ENCODE measurements at places on chromosomes 3 and 15.

DNA sequence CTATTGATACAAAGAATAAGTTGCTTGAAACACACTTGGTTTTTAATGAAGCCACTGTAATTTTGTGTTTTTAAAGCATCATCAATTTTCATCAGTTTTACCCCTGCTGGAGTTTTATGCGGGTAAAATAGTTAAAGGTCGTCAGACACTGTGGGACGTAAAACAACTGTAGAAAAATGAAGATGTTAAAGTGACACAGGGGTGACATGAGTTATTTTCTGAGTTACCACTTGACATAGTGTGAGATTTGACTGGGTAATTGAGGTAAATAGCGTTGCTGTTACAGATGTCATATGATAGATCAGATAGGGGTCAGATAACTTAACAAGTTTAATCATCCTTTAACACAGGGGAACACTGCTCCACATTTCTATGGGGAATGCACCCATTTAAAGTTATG, 297.6 kb downstream of the CHL1 start:
- no peak for DNase-seq

- DNase-seq = no peak
Measured at GRCh38 chr3:87288446-87288845, 12.1 kb upstream of the POU1F1 start.

DNA sequence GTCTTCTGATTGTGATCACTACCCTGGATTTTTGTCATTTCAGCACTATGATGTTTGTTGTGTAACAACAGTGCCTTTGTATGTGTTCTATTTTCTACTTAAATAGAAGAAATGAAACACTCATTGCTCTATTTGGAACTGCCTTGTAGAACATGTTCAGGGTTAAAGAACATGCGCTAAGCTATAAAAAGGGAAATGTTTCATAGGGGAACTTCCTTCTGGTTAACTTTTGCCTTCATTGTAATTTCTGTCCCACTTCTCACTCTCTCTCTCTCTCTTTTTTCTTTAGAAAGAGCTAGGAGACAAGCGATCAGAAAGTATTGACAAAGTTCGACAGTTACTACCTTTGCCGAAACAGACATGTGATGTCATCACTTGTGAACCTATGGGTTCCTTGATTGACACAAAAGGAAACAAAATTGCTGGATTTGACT, at the start of gene P2RY12:
Gene P2RY12, minus strand, starts transcription at position 13 of the 434 bp plus-strand sequence. CDS start 45,908 bp downstream, outside the sequence.
- DNase-seq = no peak

- no peak for DNase-seq
Measured at GRCh38 chr3:124652009-124652408, 78.2 kb upstream of the UMPS start.

DNA sequence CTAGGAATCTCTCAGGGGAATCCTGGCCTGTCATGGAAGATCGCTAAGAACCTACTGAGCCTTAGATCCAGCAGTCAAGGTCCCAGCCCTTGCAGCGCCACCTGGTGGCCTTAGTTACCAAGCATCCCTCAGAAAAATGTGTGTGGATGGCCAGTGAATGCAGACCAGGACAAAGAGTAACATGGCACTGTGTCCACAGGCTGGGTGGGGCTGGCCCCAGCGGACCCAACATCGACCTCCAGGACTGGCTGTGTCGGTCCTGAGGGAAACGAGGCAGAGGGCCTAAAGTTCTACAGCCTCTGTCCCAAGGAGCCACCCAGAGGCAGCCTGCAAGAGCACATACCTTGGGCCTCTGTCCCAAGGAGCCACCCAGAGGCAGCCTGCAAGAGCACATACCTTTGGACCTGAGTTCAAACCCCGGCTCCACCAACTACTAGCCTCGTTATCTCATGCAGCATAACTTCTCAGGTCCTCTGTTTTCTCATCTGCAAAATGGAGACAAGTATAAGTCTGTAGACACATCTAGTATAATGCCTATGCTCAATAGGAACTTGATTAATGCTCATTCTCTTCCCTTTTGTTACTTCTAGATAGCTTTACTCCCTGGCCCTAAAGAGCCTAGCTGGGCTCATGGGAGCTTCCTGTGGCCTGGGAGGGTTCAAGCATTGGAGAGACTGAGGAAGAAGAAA, 57.5 kb upstream of the HERC1 start:
- peak; percentile 78 for DNase-seq

DNA sequence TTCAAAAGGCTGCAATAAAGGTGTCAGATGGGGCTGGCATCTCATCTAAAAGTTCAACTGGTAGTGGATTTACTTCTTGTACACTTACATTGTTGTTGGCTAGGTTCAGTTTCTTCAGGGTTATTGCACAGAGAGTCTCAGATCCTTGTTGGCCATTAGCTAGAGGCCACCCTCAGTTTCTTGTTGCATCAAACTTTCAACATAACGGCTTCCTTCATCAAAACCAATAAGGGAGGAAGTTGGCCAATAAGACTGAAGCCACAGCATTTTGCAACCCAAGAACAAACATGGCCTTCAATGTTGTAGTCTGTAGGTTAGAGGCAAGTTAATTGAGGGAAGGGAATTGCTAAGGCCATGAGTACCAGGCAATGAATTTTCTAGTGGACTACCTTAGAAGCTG, 218.0 kb downstream of the ZBBX start:
- DNase-seq = no peak

GRCh38 chr3:176930942-176931341, 266.3 kb downstream of the TBL1XR1 start:
- no peak for DNase-seq

- DNase-seq = no peak
Measured at GRCh38 chr15:80791004-80791403, 11.8 kb downstream of the CEMIP start.

- DNase-seq = peak; percentile 55
Measured at GRCh38 chr3:161305095-161305991, 66.0 kb downstream of the SPTSSB start.

GRCh38 chr3:190017521-190018288, 103.0 kb downstream of the P3H2 start:
- DNase-seq = peak; percentile 84

DNA sequence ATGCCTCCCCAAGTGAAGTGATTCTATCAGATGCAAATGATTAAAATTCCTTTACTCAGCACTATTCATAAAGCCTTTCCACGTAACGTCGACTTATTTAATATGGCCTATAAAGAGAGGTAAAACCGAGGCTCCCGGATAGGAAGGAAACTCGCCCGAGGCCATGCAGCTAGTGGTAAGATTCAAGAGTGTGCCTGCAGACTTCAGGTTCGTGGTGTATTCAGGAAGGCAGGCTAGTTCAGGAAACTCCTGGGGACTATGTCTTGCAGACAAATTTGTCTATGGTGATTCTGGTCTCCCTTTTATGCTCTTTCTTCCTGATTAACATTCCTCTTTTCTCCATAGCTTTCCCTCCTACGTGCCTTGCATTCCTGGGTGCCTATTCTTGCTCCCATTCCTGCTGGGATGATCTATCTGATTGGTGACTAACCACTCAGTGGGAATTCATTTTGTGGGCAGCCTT, 150.7 kb downstream of the SST start:
- peak; percentile 52 for DNase-seq

DNA sequence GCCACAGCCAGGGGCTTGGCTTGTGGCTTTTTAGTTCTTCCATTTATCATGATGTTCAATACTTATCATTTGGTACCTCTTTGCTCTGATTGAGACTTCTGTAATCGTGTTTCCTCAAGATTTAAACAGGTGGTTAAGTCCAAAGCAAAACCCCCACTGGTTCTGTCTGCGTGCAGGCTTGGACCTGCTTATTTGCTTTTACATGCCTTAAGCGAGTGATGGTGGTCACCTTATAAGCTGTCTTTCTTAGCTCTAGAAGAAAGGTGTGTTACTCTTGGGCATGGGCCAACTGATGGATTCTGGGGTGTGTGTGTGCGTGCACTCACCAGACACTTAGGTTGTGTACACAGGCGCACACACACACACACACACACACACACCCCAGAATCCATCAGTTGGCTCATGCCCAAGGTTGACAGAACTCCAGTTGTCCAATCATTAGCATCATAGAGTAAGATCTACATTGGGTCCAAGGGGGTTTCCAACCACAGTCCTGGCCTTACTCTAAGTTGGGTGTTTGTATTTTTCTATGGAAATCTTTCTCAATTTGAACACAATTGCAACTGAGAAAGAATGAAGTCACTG, 1.2 kb downstream of the MYZAP start:
- no peak for DNase-seq

DNA sequence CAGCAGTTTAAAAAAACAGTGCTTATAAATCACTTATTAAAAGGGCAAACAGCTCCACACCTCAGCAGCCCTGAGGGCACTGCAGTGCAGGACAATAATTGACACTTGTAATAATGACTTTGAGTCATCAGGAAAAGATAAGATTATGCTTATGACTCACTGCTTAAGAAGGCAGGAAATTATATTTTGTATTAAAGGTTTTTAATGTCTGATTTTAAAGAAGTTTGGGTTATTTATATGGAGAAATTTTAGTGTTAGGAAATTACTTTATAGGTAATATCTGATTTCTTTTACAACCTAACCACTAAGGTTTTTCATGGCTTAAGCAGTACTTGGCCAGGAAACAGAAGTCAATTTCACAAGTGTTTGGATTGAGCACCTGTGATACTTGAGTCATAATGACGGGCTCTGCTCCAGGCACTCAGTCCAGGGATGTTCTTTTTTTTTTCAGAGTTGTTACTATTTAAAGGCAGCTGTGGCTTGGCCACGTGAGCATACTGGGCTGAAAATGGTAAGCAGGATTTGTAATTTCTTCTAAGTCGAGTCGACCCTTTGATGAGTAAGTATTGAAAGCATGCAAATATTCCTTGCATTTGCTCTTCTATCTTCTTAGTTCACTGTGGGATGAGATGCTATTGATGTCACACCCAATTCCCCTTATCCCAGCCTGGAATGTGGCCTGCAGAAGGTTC, 21.6 kb upstream of the SLC6A20 start:
- DNase-seq = peak; percentile 94

GRCh38 chr3:161400650-161401049, 29.3 kb upstream of the SPTSSB start:
- DNase-seq = no peak

DNA sequence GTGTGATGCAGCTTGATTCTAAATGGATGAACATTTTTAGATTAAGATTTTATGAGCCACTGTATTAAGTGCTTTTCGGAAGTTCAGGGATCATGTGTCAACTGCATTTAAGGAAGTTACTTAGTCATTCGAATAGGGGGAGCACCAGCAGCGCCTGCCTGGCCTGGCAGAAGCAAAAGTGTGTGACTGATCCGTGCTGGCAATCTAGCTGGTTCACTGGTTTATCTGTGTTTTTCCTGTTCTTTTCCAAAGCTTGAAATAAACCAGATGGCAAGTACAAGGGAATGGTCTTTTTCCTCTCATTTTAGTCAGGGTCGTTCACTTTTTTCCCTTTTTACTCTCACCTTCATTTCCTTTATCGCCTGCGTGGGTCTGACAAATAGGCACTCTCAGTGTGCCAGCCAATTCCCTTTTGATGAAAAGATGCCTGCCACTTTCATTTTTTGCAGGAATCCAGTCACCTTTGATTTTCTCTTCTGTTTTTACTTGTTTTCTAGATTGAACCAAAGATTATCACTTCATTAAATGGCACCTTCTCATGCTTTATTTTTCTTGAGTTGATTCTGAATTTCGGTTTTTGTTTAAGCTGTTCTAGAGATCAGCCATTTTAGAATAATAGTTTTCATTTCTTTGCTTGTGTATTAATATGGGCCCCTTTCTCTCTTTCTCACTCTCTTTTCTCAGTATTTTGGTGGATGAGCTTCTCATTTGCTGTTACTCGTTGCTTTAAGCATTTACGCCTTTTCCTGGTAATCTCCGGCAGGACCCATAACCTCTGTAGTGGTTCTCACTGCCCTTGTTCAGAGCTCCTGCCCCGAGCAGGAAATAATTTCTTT, 2.8 kb downstream of the ABHD2 start:
- peak; percentile 81 for DNase-seq

GRCh38 chr3:126866175-126866759, 116.6 kb upstream of the PLXNA1 start:
- DNase-seq = no peak

DNA sequence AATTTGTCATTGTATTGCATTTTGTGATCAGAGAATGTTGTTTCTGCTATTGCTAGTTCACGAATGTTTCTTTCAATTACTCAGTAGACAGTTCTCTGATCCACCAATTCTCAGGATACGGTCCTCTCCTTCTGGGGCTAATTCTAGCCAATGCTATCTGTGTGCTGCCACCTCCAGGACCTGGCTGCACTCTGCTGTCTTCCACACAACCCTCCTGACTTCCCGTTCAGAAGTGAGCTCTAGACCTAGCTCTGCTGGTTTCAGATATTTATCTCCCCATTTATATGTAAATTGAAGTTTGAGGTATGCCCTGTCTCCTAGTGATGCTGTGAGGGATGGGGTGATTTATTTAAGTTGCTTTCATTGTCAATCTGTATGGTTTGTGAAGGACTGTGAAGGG, 21.7 kb upstream of the UBL7 start:
- peak; percentile 17 for DNase-seq

DNA sequence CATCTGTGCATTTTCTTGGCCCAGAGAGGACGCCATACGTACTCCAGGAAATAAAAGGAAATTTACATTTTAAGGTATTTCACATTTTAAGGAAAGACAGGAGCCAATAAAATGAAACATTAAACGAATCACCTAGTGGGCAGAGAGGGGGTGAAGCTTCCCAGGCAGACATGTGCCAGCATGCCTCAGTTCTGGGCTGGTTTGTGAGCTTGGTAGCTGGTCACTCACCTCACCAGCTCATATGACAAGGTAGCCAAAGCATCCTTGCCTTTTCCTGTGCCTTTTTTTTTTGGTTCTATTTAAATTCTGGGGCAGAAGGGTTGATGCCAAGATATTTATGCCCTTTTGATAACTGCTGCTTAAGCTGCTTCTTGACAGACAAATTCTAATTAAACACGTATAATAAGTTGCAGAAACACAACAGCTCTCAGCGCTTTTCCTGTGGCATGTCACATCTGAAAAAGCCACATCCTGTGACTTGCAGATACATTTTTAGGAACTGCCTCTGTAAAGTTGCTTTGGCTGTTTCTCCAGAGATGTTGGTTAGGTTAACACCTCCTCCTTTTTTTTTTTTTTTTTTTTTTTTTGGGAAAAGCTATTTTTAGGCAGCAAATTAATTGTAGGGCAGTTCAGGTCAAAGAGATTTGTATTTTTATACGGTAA, 218.6 kb downstream of the PDCD6IP start:
- DNase-seq = no peak

GRCh38 chr3:20680990-20681628, 495.1 kb upstream of the SGO1 start:
- peak; percentile 10 for DNase-seq

GRCh38 chr3:96996009-96996408, 181.6 kb downstream of the EPHA6 start:
- no peak for DNase-seq

Measured in ELR (cell line).